Activated CD4-positive, alpha-beta T cell treated with anti-CD3 and anti-CD28 coated beads for 36 hours (primary cell): ENCODE measurements at places on chromosomes 6 and 20. TPM values are rescaled to one million over a fixed set of nuclear protein-coding genes. Genes with fewer than 3 reads are reported as not detected.

- H3K4me3 ChIP-seq, result peak overlapping the region; percentile 72
- DNase-seq, result peak; percentile 84
- peaks cover 15% of the 10 kb centered on the region for H3K4me1 ChIP-seq
Measured at GRCh38 chr6:43454290-43454695, 1.1 kb downstream of the DLK2 start.

- H3K4me3 ChIP-seq, result no peak overlapping the region
- H3K27ac ChIP-seq, result no peak overlapping the region
- H3K4me1 ChIP-seq, result no peaks in the 10 kb centered on the region
- H3K27me3 ChIP-seq, result no peaks in the 10 kb centered on the region
Measured at GRCh38 chr6:51342393-51342792, 523.7 kb downstream of the TFAP2B start.

DNA sequence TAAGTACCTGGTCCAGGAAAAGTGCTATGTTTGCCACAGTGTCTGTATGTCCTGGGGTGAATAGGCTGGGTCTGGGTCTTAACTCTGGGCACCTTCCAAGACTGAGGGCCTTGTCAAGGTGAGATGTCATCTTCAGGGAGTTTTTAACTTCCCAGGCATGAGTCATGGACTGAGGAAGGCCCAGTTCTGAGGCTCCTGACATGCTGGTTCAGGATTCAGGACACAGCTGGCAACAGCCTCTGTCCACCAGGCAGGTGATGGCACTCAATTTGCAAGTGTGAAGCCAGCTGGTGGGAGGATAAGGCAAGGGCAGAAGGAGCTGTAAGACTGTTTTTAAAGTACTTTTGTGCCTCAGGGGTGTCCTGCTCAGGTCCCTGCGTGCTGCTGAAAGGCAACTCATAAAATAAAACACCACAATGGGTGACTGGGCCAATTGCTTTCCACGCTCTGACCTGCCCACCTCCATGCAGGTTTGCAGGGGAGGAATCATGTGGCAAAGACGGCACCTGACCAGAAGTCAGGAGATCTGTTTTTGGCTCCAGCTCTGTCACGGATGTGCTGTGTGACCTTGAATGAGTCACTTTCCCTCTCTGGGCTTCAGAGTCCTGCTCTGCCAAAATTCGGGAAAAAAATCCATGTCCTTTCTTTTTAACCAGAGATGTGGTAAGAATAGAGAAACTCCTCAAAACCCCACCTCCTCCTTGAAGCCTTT is 4.9 kb upstream of the PACSIN1 start:
- no peak overlapping the region for H3K4me3 ChIP-seq
- H3K27me3 ChIP-seq, result peaks cover 10% of the 10 kb centered on the region
- no peaks in the 10 kb centered on the region for H3K36me3 ChIP-seq
- H3K4me1 ChIP-seq, result peaks cover 4% of the 10 kb centered on the region
- no peak for DNase-seq

DNA sequence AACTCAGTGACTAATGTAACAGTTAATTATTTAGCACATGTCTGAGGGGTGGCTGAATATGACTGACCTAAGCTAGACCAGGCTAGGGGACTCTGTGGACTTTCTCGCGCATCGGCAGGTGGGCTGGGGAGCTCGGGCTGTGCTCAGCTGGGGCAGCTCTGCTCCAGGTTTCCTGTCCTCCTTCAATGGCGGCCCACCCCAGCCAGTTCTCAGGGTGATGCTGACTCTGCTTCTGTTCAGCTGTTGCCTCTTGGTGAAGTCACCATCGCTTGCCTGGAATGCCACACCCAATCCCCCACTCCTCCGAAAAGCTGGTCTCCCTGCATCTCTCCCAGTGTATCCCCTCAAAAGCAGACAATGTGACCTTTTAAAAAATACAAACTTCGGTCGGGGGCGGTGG is 20.0 kb downstream of the PPP1R3G start:
- no peak overlapping the region for H3K27ac ChIP-seq
- no peaks in the 10 kb centered on the region for H3K4me1 ChIP-seq
- no peak overlapping the region for H3K4me3 ChIP-seq
- no peaks in the 10 kb centered on the region for H3K27me3 ChIP-seq
- DNase-seq, result no peak

GRCh38 chr20:58675641-58676040 is 17.0 kb upstream of the NPEPL1 start:
- no peak overlapping the region for H3K27ac ChIP-seq
- no peak overlapping the region for H3K4me3 ChIP-seq
- no peaks in the 10 kb centered on the region for H3K27me3 ChIP-seq
- no peaks in the 10 kb centered on the region for H3K4me1 ChIP-seq
- no peak for DNase-seq
- peaks cover 56% of the 10 kb centered on the region for H3K36me3 ChIP-seq

- no peaks in the 10 kb centered on the region for H3K27me3 ChIP-seq
- no peaks in the 10 kb centered on the region for H3K4me1 ChIP-seq
- no peak overlapping the region for H3K27ac ChIP-seq
- H3K36me3 ChIP-seq, result no peaks in the 10 kb centered on the region
- no peak for DNase-seq
- H3K4me3 ChIP-seq, result no peak overlapping the region
Measured at GRCh38 chr6:161561908-161562307, 288.0 kb upstream of the AGPAT4 start.

- H3K4me1 ChIP-seq, result no peaks in the 10 kb centered on the region
- no peak overlapping the region for H3K27ac ChIP-seq
- no peak overlapping the region for H3K4me3 ChIP-seq
- DNase-seq, result no peak
- H3K36me3 ChIP-seq, result no peaks in the 10 kb centered on the region
Measured at GRCh38 chr6:108492131-108492766, 68.5 kb upstream of the FOXO3 start.

ESR1 gene
- 0.04 TPM for total RNA-seq

DNA sequence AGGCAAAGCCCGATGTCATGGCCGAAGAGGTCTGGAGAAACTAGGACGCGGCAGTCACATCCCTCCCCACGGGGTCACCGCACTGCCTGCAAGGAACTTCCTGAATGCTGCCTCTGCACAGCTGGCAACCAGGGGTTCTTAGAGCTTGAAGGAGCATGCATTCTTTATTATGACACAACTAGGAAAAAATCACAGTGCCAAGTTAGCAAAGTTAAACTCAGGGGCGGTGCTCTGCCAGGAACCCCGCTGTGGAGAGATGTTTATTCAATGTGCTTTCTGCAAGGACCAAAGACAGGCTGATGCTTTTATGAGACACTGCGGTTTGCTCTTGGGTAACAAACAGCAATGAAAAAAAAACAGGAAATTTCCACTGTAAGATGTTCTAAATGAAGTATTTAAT is 287.3 kb upstream of the FOXQ1 start:
- no peaks in the 10 kb centered on the region for H3K4me1 ChIP-seq
- no peak for DNase-seq
- no peaks in the 10 kb centered on the region for H3K36me3 ChIP-seq
- H3K27me3 ChIP-seq, result peaks cover 10% of the 10 kb centered on the region
- H3K27ac ChIP-seq, result no peak overlapping the region
